ENCODE measurements at places on chromosomes 7 and 10.

- no peak for DNase-seq
Observed at GRCh38 chr7:23955145-23955544, 245.1 kb downstream of the STK31 start.

- peak; percentile 52 for DNase-seq
Observed at GRCh38 chr10:96044736-96045135, 1.4 kb downstream of the CCNJ start.

GRCh38 chr10:17445400-17445998, 8.9 kb downstream of the ST8SIA6 start:
- no peak for DNase-seq

DNA sequence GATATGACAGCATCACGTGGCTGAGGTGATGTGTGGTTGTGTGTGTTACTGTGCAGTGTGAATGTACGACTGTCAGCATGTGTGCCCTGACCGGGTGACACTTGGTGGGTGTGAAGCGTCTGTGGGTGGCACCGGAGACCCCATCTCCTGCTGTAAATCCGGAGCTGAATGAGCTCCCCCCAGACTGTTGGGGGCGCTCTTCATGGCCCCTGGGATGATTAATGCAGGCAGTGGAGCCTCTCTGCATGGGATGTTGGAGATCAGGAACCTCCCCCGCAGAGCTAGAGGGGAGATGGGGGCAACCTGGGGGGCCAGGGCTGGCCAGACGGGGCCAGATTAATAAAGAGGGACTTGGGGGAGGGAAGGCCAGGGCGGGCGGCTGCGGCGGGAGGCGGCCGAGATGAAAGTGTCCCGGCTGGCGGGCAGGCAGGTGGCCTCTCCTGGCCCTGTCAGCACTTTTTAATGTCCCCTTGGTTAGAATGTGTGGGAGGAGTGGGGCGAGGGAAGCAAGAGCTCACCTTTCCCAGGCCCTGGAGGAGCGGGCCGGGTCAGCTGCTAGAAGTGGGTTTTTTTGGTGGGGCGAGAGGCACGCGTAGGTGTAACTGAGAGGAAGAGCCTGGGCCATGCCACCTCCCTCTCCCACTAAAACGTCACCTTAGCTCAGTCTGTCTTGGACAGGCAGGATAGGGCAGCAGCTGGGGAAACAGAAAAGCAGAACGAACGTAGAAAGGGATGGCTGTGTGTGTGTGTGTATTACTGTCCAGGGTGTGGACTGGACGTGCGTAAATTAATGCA, 34.1 kb downstream of the HIF1AN start:
- no peak for DNase-seq

GRCh38 chr10:91339729-91340128, 70.4 kb upstream of the HECTD2 start:
- no peak for DNase-seq

DNA sequence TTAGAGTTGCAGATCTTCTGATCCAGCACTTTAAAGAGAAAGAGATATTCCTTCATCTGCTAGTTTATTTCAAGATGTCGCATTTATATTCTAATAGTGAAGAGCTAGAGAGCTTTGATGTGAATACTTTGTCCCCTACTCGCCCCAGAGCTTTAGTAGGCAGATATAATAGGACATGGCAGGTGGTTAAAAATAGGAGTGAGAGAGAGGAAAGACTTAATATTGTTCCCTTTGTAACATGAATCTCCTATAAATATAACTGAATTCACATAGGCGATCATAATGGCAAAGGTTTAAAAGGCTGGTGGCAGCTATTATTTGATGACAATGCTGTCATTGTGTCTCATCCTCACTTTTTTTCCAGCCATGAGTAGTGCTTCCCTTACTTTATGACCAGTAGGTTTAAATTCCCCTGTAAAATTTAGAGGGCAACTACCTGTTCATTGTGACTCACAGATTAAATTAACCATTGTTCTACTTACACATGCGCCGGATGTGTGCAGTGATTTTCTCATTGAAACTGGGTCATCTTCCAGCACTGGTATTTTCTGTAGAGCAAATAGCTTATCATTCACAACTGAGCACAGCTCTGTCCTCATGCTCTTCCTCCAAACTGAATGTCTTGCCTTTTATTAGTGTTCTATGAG, 906.7 kb upstream of the CELF2 start:
- DNase-seq: no peak

GRCh38 chr10:3433988-3434387, 261.4 kb upstream of the PITRM1 start:
- no peak for DNase-seq

DNA sequence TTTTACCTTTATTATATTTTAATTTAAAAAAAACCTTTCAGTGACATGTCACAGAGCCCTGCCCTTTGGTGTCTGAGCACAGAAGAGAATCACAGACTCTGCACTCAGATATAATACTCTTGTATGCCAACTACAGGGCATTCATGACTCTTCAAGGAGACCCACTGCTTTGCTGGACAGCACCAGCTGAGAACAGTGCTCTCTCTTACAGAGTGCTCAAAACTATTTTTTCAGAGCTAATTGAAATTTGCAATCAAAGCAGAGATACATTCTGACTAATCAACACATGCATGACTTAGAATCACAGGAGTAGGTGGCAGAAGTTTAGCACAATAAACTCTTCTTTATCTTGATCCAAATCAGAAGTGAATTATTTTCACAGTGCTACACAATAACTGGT, 99.1 kb downstream of the OSBPL3 start:
- no peak for DNase-seq

- DNase-seq: no peak
Observed at GRCh38 chr10:79492839-79493238, 19.5 kb upstream of the EIF5AL1 start.

- DNase-seq: no peak
Observed at GRCh38 chr7:140215281-140215680, 38.5 kb upstream of the KDM7A start.

DNA sequence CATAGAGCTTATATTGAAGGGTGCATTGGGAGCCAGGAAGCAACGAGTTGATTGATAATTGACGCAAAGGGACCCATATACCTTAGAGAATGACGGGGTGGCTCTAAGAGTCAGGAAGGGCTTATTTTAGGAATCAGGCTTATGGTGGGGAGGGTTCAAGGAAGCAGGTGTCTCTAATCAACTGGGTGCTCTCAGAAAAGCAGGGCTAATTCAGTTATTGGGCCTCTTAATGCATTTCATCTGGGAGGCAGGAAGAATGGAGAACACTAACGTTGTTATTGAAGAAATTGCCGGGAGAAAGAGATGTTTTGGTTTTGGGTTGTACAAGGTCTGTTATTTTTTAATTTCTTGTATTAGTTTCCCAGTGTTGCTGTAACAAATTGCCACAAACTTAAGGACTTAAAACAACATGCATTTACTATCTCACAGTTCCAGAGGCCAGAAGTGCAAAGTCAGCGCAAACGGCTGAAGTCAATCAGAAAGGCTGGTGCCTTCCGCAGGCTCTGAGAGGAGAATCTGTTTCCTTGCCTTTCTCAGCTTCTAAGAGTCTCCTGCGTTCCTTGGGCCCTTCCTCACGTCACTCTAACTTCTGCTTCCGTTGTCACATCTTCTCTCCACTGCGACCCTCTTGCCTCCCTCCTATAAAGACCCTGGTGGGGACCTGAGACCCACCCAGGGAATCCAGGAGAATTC, 328.4 kb upstream of the C7orf33 start:
- no peak for DNase-seq

GRCh38 chr10:69574571-69574978, 1.4 kb upstream of the NEUROG3 start:
- DNase-seq: no peak

GRCh38 chr10:32271617-32272016, 75.3 kb downstream of the EPC1 start:
- DNase-seq: peak; percentile 51

- no peak for DNase-seq
Observed at GRCh38 chr7:24920451-24921361, 59.3 kb downstream of the OSBPL3 start.

- no peak for DNase-seq
Observed at GRCh38 chr10:68043030-68043429, 32.1 kb downstream of the HERC4 start.

DNA sequence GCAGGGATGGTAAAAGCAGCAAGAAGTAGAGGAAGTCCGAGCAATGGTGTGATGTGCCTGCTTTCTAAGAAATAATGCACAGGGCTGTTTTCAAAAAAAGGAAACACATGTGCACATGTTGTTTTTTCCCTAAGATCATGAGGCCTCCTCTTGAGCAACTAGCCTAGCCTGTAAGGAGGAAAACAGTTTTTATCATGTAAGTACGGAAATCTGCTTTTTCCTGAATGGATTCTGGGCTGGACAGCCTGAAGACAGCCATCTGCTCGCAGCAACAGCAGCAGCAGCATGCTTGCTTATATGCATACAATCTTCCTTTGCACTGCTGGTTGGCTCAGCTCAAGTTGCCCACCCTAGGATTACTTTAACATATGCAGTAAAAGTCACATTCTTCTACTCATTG, 87.1 kb downstream of the HIBADH start:
- DNase-seq: no peak

- peak; percentile 85 for DNase-seq
Observed at GRCh38 chr10:58818900-58819299, 306.2 kb downstream of the BICC1 start.

DNA sequence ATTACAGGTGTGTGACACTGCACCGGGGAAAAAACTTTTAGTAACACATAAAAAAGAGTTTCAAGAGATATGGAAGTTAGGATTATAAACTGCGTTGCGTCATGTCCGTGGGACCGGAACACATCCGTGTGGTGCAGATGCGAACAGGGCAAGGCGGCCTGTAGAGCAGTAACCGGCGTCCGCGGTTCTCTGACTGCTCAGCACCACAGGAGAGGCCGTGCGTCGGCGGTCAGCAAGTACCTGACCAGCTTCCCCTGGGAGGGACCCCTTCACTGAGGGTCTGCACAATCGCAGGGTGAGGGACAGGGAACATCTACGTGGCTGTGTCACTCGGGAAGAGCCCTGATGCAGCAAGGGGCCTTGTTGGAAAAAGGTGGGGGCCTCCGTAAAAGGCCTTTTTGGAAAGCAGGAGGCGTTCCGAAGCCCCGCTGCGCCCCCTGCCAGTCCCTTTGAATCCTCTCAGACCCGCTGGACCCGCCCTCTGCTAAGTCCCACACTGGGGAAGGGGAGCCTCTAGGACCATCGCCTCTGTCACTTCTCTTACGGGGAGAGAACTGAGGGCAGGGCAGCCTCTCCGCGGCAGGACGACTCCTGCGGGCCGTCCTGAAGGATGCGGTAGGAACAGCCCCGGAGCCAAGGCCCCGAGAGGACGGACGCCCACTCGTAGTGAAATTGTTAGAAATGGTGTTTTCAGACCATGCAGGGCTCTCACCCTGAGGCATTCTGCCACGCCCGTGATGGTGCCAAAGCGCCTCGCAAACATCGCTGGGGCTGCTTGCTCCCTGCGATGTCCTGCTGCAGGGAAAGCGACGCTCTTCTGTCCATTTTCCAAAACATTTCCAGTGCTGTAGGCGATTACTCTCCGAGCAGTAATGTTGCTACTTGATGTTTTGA, 771.6 kb upstream of the COBL start:
- DNase-seq: no peak

- no peak for DNase-seq
Observed at GRCh38 chr10:30017966-30018365, 41.4 kb downstream of the JCAD start.

GRCh38 chr10:11595395-11595692, 16.1 kb downstream of the USP6NL start:
- peak; percentile 20 for DNase-seq

- DNase-seq: no peak
Observed at GRCh38 chr7:125383324-125383723, 453.7 kb upstream of the POT1 start.

GRCh38 chr7:131008840-131009711, 275.1 kb upstream of the KLF14 start:
- no peak for DNase-seq

DNA sequence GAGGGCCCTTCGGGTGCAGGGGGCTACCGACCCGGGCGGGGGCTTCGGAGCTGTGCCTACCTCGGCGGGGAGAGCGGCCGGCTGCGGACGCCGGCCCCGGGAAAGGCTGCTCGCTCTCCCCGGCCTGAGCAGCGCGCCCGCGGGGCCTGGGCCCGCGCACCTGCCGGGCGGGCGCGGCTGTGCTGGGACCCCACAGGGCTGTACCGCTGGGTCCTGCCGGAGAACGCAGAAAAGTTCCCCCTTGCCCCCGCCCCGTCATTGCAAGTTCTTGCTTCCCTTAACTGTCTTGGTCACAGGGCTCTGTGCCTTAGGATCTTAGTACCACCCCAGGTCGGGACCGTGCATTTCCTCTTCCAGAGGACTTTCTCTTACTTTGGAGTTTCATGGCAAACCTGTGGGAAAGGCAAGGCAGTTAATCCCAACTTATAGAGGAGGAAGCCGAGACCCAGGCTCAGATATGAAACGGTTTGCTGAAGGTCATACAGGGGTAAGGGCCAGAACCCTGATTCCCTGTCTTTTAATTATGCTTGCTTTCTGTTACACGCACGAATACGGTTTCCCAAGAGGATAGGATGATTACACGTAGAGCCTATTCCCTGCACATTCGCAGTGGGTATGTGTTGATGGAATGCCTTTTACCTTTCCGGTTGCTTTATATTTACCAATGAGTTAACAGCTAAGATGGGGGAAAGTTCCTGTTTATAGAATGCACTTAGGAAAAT, 652 bp downstream of the PCGF5 start:
- peak; percentile 38 for DNase-seq

- DNase-seq: peak; percentile 55
Observed at GRCh38 chr10:124417895-124418725, 613 bp downstream of the OAT start.

GRCh38 chr7:154770962-154771361, 232.0 kb downstream of the PAXIP1 start:
- DNase-seq: no peak

- no peak for DNase-seq
Observed at GRCh38 chr7:70758646-70759045, 373.3 kb upstream of the GALNT17 start.

DNA sequence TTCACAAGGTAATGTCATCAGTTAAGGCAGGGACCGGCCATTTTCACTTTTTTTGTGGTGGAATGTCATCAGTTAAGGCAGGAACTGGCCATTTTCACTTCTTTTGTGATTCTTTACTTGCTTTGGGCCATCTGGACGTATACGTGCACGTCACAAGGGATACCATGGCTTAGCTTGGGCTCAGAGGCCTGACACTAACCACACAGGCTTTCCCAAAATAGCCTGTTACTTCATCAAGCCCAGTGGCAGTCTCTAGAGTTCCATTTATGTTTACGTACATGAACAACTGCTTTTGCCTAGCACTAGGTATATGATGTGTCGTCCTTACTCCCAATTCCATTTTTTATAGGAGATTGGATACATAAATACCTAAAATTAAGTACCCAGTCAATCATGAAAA, 237.9 kb downstream of the C7orf25 start:
- DNase-seq: no peak

DNA sequence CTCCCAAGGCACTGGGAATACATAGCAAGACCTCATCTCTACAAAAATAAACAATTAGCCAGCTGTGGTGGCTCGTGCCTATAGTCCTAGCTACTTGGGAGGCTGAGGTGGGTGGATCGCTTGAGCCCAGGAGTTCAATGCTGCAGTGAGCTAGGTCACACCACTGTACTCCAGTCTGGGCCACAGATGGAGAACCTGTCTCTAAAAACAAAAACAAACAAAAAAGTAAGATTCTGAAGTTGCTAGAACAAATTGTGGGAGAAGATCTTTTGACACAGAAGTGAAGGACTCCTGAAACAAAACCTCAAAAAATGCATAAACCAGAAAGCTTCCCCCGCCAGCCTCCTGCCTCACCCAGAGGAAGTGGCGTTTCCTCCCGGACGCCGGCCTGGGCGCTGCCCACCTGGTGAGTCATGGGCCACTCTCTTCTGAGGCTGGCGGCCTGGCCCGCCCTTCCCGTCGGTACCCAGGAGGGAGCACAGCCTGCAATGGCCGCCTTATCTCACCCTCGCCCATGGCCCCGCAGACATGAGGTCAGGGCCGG, 25.4 kb upstream of the ELN start:
- peak; percentile 66 for DNase-seq

GRCh38 chr7:122858320-122858719, 27.9 kb downstream of the CADPS2 start:
- no peak for DNase-seq

All from MCF 10A (cell line).